ENCODE measurements at places on chromosomes 3 and 15.

GRCh38 chr3:33699275-33699674 is 18.8 kb downstream of the CLASP2 start:
- no peak for DNase-seq

- no peak for DNase-seq
Measured at GRCh38 chr3:24846286-24846860, 351.7 kb upstream of the THRB start.

GRCh38 chr15:89087161-89087829 is 961 bp upstream of the ABHD2 start:
- no peak for DNase-seq

- DNase-seq, result no peak
Measured at GRCh38 chr3:146972726-146973125, 367.6 kb upstream of the PLSCR5 start.

GRCh38 chr15:41789236-41789635 is 15.0 kb downstream of the MAPKBP1 start:
- no peak for DNase-seq

DNA sequence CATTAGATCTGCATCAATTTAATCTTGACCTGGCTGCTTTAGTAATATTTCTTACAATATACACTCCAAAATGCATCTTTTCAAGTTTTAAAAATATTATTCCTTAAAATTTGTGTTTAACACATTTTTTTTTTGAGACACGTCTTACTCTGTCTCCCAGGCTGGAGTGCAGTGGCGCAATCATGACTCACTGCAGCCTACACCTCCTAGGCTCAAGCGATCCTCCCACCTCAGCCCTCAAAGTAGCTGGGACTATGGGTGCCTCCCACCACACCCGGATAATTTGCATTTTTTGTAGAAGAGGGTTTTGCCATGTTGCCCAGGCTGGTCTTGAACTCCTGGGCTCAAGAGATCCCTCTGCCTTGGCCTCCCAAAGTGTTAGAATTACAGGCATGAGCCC is 73.6 kb downstream of the ETV5 start:
- no peak for DNase-seq

DNA sequence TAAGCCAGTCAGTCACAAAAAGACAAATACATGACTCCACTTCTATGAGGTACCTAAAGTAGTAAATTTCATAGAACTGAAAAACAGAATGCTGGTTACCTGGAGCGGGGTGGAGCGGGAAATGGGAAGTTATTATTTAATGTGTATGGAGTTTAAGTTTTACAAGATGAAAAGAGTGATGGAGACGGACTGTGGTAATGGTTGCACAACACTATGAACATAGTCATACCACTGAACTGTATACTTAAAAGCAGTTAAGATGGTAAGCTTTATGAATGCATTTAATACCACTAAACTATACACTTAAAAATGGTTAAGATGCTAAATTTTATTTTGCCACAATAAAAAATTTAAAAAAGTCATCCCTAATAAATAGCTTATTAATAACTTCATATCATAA is 23.2 kb downstream of the SFMBT1 start:
- DNase-seq, result no peak

- no peak for DNase-seq
Measured at GRCh38 chr3:59001675-59002074, 48.1 kb downstream of the CFAP20DC start.

DNA sequence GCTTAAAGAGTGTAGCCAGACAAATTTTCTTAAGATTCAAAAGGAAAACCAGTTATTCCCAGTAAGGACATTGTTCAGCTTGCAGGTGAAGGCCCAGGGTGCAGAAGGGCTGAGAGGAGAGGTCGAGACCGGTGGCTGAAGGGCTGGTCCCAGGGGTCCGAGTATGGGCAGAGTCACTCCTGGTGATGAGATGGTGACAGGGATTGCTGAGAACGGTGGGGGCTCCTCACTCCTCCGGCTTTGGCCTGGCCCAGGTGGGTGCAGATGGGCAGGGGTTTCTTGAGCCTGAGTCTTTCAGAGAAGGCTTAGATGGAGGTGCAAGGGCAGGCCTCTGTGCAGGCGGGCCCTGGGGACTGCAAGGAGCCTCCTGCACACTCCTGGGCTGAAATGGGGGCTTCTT is 56.2 kb downstream of the ZNF445 start:
- no peak for DNase-seq

- no peak for DNase-seq
Measured at GRCh38 chr3:188197388-188197847, 43.5 kb downstream of the LPP start.

- no peak for DNase-seq
Measured at GRCh38 chr3:82581350-82581749, 819.9 kb upstream of the GBE1 start.

- DNase-seq, result no peak
Measured at GRCh38 chr15:95292785-95293450, 1037.6 kb upstream of the NR2F2 start.

DNA sequence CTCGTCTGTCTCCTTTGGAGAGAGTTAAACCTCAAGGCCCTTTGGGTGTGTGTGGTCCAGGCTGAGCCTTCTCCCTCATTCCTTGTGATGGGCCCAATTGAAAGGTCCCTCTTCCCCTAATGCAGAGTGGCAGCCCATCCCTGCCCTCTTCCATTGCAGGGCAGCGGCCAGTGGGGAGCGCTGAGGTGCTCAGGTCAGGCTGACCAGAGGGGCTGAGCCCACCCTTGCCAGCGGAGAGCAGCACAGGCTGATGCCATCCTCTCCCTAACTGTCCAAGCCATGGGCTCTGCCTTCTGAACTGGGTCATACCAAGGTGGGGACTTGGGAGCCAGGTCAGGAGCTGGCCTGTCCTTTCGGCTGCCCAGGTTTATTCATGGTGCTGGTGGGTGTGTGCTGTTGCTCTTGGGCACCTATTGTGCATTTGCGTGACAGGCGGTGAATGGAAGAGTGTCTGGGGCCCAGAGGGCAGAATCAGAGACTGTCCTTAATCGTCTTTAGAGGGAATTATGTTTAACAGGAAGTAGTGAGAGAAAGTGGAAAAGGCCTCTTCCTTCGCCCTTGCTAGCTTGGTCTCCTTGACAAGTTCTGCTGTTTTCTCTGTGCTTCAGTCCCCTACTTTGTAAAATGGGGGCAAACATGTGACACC is 96.9 kb downstream of the VGLL4 start:
- DNase-seq, result no peak

DNA sequence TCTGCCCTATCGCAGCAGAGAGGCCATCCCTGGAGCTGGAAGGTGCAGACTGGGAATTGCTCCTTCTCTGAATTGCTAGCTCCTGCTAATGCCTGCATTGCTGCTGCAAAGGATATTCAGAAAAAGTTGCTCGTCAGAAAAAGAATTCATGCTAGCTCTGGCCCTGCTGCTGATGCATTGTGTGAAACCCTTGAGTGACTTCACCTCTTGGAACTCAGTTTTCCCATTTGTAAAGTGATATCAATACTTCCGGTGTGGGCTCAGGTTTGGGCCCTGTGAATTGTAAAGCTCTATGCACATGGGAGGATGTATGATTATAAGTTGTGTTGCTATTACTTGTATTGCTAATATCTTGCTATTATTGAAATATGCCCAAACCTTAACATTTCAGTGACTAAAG is 11.4 kb downstream of the SQOR start:
- DNase-seq, result no peak

GRCh38 chr3:169771497-169772304 is 1.5 kb upstream of the MYNN start:
- no peak for DNase-seq

GRCh38 chr3:167110901-167111300 is 269.2 kb downstream of the ZBBX start:
- no peak for DNase-seq

GRCh38 chr3:47746264-47746663 is 35.4 kb downstream of the SMARCC1 start:
- no peak for DNase-seq

DNA sequence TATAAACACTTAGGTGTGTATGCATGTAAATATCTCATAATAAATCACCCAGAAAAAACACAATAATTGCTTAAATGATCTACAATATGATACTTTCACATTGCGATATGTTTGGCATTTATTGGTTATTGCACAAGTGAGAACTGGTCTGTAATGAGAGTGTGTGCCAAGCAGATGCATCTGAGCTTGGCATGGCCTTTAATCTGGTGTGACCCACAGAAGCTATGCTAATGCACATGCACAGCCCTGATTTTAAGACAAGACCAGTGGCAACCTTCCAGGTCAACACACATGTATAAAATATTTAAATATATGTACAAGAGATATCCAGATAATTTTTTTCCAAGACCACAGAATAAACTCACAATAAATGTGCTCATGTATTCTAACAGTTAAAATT is 42.7 kb downstream of the C2CD4A start:
- DNase-seq, result no peak

DNA sequence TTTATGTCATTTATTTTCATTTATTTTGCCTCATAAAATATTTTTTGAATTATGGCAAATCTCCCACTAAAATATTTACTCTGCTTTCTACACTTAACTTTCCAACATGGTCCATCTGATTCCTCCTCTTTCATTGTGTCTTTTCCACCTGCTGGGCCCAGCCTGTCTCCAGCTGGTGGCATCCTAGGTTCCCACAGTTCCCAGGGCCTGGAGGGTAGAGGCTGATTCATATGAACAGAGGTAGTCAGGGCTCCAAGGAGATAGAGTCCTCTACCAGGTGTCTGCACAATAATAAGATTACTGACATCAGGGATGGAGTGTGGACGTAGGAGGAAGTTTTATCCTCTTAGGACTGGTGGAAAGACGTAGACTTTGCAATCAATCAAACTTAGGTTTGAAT is 14.3 kb downstream of the ZBTB38 start:
- DNase-seq, result no peak

- DNase-seq, result no peak
Measured at GRCh38 chr15:47718497-47719437, 1.5 kb downstream of the SEMA6D start.

DNA sequence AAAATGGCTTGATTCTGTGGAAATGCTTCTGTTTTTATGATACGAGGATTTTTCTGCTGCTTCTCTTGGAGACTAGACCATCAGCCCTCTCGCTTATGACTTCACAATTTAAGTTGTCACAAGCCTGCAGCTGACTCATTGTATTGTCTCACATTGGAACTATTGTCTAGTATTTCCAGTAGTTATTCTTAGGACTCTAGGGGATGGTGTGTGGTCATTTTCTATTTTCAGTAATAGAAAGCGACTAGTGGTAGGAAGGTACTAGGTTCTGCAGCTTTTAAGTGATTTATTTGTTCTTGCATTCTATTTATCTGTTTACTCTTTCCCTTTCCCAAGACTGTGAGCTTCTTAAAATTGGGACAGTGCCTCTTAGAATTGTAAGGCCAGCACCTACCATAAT is 66.3 kb upstream of the CRTC3 start:
- DNase-seq, result no peak

DNA sequence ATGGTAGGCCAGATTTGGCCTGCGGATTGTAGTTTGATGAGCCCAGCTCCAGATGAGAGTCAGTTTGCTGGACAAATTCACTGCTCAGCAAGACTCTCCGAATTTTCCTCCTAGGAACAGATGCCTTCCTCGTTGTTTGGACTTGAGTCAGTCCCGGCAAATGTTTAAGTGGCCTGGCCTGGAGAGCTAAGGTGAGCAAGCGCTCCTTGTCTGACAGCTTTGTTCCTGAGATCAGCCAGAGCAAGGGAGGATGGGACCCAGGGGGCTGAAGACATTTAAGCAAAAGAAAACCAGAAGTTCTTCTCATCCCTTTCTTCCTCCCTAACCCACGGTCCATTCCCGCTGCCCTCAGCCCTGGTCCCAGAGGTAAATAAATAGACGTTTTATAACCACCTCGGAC is 40.3 kb downstream of the POLR2M start:
- DNase-seq, result no peak

DNA sequence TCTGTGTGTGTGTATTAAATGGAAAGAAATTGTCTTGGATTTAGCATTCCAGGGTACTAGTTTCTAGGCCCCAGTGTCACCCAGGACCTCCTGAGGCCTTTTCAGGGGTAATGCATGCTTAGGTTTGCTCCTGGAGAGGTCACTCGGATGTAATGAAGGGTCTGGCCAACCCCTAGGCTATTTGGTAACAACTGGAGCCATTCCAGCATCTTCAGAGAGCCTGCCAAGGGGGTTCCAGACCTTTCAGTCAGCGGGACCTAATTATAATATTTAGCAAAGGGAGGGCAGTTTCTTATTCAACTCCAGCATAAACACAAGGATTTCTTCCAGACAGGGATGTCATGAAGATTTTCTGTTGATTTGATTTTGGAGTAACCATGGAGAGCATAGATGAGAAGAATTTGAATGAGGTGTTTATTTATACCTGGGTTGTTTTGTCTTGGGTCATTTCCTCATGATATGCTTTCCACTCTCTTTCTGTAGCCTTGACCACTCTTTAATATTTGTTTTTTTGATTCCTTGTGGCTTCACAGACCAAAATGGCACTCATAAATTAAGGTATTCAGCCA is 17.4 kb downstream of the KAT2B start:
- no peak for DNase-seq

- no peak for DNase-seq
Measured at GRCh38 chr3:122864498-122864897, 69.6 kb downstream of the SLC49A4 start.

DNA sequence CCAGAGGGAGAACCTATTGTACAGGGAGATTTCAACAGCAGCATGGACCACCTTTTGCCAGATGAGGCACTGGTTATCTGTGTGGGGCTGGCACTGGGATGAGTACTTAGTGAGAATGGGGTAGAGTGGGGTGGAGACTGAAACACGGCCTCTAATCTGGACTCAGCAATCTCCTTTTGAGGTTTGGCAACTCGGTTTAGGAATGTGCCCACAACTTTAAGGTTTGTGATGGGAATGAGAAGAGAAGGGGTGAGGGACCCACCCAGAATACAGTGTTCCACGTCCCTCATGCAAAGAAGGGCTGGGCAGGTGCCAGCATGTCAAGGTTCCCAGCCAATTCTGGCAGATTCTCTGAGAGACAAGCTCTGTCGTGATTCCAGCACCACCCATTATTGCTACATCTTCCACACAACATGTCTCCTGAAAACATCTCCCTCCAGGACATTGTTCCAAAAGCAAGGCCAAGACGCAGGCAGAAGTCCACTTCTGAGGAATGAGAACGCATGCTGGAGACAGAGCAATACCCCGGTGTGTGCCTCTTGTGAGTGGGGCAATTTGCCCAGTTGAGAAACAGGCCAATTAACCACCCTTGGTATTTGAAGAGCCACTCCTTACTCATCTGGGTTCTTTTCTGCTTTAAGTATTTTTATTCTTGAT is 37.5 kb upstream of the CCR4 start:
- no peak for DNase-seq

DNA sequence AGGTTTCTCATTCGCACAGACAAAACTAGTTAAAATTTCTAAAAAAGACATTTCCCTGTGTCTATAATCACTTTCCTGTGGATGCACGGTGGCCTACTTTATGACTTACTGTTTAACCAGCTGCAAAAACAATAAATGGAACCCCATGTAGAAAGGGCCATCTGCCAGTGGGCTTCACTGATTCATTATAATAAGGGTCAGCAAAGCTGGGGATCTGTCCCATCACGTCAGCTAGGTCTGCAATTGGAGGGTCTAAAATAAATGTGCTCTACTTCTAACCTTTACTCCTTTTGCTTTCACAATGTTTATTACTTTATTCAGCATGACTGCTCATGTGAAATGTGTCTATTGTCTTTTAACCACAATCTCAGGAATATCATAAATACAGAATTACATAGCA is 43.1 kb upstream of the NMD3 start:
- DNase-seq, result no peak

Data from stimulated activated CD4-positive, alpha-beta T cell treated with anti-CD3 and anti-CD28 coated beads, Interleukin-1b, Interleukin-23, amount 100 ng/mL, for 24 hours (primary cell).